Activated T-cell treated with anti-CD3 and anti-CD28 coated beads, Interleukin-2, amount 50 U/mL, for 72 hours (primary cell): ENCODE measurements at places on chromosomes 11 and 22. TPM values are rescaled to one million over a fixed set of nuclear protein-coding genes. Genes with fewer than 3 reads are reported as not detected.

The LIF gene
- total RNA-seq: 71.3 TPM

The GLB1L3 gene
- total RNA-seq: 13.0 TPM

The DDTL gene
- 3.4 TPM for total RNA-seq

The AMBRA1 gene
- total RNA-seq: 32.2 TPM

The C22orf42 gene
- not detected for total RNA-seq

The PTGDR2 gene
- 0.17 TPM for total RNA-seq

The XNDC1N gene
- total RNA-seq: 30.1 TPM

The UBE4A gene
- 45.6 TPM for total RNA-seq

DNA sequence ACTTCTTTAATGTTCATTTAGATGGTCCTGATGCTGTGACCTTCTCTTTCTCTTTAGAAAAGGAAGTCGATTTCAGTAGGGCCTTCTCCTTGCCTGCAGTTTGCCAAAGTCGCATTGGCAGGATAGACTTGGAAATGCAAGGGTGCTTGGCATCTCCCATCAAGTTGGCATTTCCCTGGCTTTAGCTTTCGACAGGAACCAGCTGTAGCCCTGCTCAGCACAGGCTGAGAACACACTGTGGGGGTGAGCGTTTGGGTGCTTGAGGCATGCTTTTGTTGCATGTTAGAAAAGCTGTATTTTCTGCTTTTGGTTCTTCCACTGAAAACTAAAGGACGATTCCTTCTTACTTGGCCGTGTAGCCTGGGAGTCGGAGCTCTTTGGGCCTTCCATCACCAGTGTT lies 37.7 kb downstream of the LDLRAD3 start:
- DNase-seq: no peak

DNA sequence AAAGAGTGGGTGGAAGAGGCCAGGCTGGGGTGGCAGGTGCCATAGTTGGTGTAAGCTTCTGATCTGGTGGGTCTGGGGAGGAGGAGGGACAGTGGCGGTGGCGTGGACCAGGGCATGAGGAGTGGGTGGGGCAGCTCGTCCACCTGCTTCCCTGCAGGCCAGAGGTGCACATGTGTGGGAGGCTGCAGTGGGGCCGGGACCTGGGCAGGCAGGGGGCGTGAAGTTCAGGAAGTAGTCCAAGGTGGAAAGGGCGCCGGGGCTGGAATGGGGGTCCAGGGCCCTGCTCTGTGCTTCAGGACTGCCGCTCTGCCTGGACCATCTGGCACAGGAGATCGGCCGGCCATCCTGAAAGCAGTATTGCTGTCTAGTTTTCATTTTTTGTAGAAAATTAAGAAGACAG lies 15.9 kb downstream of the RIBC2 start:
- DNase-seq: no peak

DNA sequence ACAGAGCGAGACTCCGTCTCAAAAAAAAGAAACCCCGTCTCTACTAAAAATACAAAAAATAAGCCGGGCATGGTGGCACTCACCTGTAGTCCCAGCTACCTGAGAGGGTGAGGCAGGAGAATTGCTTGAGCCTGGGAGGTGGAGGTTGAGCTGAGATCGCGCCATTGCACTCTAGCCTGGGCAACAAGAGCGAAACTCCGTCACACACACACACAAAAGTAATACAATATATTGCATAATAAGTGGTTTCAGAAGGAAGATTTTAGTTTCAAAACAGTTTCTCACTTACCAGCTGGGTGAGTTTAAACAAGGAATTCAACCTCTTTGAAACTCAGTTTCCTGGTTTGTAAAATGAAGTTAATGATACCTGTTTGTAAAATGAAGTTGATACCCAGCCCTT lies 32.7 kb upstream of the HTR3A start:
- DNase-seq: no peak

DNA sequence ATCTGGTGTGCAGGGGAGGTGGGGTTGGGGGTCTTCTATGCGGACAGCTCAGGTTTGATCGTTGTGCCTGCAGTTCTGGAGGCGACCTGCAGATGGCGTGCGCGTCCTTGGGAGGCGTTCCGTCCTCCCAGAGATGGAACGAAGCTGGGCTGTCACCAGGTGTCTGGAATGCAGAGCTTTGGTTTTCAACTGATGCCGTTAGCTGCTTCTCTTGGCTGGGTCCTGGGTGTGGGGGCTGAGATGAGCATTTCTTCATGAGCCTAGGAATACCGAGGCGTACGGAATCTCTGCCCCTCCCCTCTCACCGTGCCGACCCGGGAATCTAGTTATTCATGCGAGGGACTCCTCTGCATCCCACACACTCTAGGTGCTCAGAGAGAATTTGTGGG lies 98.6 kb downstream of the CEP164 start:
- DNase-seq: peak; percentile 81
